ENCODE measurements at places on chromosomes 4 and X.

DNA sequence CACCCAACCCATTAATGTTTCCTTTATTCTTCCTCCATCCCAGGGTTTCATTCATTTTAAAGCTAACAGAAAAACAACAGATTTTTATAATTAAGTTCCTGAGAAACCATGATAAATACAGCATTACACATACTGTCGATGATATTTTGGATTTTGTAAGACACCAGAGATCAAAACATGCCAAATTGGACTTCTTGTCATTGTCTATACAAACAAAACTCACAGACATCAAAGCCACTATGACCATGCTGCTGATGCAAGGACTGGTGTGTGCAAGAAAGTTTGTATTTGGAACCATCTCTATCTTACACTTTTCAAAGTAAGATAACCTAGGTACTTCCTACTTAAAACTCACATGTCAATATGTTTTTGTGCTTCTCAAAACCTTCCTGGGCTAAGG lies 294.0 kb upstream of the UGT8 start:
- DNase-seq = no peak

GRCh38 chr4:149572716-149573115 lies 242.9 kb downstream of the IQCM start:
- no peak for DNase-seq

DNA sequence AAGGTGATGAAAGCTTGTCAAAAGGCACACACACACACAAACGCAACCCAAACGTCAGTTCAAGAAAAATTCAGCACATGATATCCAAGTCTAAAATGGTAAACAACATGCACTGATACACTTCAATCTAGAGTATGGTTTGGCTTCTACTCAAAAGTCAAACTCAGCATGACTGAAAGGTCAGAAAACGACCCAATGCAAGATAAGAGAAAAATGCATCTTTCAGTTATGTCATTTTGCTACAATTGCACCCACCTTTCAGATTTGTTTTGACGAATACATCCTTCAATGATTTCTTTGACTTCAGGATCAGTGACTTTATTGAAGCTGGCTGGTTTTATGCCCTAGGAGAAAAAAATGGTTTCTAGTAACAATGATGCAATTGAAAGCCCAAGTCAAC lies 56.3 kb downstream of the WNK3 start:
- DNase-seq = no peak

DNA sequence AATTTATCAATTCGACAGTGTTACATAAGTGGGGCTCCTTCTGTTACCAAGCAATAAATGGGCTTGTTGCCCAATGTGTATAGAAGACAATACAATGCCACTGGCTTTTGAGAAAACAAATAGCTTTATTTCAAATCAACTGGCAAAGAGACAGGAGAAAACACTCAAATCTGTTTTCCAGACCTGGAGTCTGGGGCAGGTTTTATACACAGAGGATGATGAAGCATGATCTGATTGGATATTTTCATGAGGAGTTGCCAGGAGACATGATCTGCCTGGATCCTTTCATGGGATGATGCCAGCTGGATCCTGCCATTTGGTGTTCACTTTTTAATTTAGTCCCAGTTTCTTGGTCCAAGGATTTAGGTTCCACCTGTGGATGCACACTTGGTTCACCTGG lies 287.9 kb downstream of the CXXC4 start:
- DNase-seq = no peak

GRCh38 chrX:38975368-38975942 lies 174.2 kb downstream of the MID1IP1 start:
- no peak for DNase-seq

GRCh38 chr4:10091531-10092181 lies 24.9 kb downstream of the WDR1 start:
- no peak for DNase-seq
